ENCODE measurements at places on chromosomes 4 and X. TPM values are rescaled to one million over a fixed set of nuclear protein-coding genes. Genes with fewer than 3 reads are reported as not detected.

Gene STATH
- not detected for total RNA-seq

Gene CLDN34
- total RNA-seq: not detected

Gene FGFBP2
- 2.4 TPM for total RNA-seq

Gene ANKRD17
- total RNA-seq: 71.3 TPM

Gene RPL34
- total RNA-seq: 716 TPM

Gene DBET
- not detected for total RNA-seq

Gene HPGDS
- not detected for total RNA-seq

Gene SCD5
- total RNA-seq: 12.4 TPM

Gene DCAF12L1
- not detected for total RNA-seq

Gene RAB39B
- 0.86 TPM for total RNA-seq

Gene ESX1
- total RNA-seq: not detected

Gene ADAM29
- not detected for total RNA-seq

Gene MAGIX
- 2.8 TPM for total RNA-seq

Gene CNKSR2
- total RNA-seq: 3.1 TPM

Gene SPANXB1
- not detected for total RNA-seq

Gene IQSEC2
- total RNA-seq: 14.8 TPM

Gene MAGEA1
- not detected for total RNA-seq

Gene HSD17B13
- total RNA-seq: under 0.01 TPM

Gene PNCK
- total RNA-seq: 0.65 TPM

Gene NPFFR2
- total RNA-seq: 0.11 TPM

Gene SMIM10
- 5.5 TPM for total RNA-seq

Gene IDUA
- total RNA-seq: 15.0 TPM

Gene ZFP42
- not detected for total RNA-seq

Gene POU4F2
- total RNA-seq: not detected

Gene AWAT2
- not detected for total RNA-seq

Gene IQCM
- total RNA-seq: 0.11 TPM

Gene PDE5A
- 115 TPM for total RNA-seq

Gene ADH7
- total RNA-seq: not detected

Gene GLOD5
- total RNA-seq: not detected

Gene TIMP1
- 385 TPM for total RNA-seq

Gene AP1S2
- total RNA-seq: 39.1 TPM

Gene FRAS1
- total RNA-seq: 0.11 TPM

Gene ACSL4
- total RNA-seq: 132 TPM

Gene CT47B1
- not detected for total RNA-seq

Measured in articular chondrocyte of knee joint (primary cell).